ENCODE measurements at places on chromosomes 2 and 18.

- DNase-seq = no peak
Measured at GRCh38 chr18:72147830-72148229, 396.3 kb downstream of the CBLN2 start.

DNA sequence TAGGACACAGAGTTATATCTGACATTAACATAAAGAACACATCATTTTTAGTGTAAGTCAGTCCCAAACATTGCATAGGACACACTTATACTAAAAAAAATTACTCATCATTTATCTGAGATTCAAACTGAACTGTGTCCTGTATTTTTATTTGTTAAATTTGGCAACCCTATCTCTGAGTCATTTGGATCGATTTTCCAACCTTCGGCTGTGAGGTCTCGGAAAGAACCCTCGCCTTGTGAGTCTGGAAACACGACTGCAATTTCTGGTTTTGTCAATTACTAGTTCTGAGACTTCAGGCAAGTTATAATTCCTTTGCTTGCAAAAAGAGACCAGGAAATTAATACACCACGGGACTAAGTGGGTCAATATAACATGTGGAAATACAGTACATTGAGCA lies 14.0 kb downstream of the ATP8B1 start:
- no peak for DNase-seq

DNA sequence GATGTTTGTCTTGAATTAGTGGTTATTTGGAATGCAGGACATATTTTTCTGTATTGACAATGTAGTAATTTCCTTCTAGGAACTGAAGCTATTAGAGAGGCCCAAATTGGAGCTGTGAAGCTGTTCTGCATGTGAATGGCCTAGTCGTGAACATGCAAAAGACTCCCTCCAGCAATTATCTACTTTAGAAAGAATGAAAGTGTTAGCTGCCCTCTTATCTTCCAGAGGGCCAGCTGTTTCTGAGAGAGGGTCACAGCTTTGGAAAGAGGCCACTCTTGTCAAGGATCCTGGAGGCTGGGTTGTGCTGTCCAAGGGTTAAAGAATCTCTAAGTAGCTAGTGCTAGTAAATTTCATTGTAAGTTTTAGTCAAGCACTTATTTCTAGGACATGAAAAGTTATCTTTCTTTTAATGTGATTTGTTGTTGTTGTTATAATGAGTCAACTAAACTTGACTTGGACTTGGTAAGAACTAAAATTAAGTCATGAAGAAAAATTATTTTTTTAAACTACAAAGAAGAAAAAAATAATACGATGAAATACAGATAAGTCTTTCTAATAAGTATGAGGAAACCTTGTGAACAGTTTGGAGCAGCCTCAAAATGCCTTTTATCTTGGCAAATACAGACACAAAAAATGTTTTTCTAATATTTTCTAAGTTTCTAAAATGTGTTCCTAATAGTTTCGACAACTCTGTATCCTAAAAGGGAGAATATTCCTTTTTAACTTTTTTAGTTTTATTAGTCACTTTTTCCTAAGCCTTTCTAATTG lies 36.8 kb downstream of the DPP4 start:
- no peak for DNase-seq

DNA sequence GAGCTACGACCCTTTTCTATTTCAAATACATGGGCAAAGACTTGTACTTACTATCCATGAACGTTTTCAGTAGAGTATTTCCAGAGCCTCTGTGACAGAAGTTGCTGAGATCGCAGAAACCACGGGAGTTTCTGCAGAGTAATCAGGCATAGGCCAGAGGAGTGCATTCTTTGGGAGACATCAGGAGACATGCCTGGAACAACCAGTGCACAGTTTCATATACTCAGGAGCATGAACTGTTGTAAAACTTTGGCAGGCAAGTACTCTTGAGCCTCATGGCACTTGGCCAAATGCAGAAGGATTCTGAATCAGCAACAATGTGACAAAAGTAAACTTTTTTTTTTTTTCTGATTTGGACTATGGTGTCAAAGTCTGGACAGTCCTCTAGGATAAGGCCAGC lies 307.1 kb downstream of the GRB14 start:
- no peak for DNase-seq

- no peak for DNase-seq
Measured at GRCh38 chr18:78664848-78665247, 314.8 kb upstream of the SALL3 start.

DNA sequence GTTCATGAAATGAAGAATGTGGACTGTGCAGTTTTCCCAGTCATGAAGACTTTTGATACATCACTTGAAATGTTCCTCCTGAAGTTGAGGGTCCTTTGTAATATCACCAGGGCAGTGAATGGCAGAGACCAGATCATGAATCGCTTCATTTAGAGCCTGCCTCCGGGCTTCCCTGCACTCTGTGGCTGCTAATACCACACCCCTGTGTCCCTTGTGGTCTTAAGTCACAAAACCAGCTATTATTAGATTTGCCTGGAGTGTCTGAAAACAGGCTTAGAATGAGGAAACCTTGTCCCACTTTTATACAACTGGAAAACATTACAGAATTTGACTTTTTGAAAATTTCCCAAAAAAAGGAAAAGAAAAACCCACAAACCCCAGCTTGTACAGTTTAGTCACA lies 147.9 kb downstream of the MGAT5 start:
- no peak for DNase-seq

GRCh38 chr2:239312081-239312511 lies 88.7 kb downstream of the HDAC4 start:
- no peak for DNase-seq

- no peak for DNase-seq
Measured at GRCh38 chr2:237692601-237693290, 65.4 kb downstream of the LRRFIP1 start.

DNA sequence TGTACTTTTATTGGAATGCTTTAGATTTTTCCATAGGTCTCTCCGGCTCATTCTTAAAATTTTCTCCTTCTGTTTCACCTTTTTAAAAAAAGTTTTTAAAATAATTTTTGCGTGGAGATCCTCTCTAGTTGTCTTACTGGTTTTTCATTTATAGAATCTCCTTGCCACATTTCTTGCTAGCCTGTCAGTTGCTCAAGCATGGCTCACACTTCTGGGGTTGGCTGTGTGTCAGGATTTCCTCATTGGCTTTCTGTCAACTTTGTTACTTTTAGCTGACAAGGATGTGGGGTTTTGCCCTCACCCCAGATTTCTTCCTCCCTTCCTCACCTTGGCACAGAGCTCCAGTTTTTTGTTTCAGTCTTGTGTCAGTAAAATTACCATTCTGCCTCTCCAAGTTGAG lies 124.6 kb downstream of the ZNF407 start:
- DNase-seq = no peak

GRCh38 chr2:46274586-46274985 lies 22.6 kb upstream of the EPAS1 start:
- no peak for DNase-seq

GRCh38 chr18:66533693-66534092 lies 70.2 kb downstream of the CDH19 start:
- DNase-seq = no peak

- no peak for DNase-seq
Measured at GRCh38 chr2:104825124-104825865, 28.6 kb upstream of the POU3F3 start.

GRCh38 chr2:197189426-197190099 lies 121.0 kb downstream of the ANKRD44 start:
- no peak for DNase-seq

GRCh38 chr2:223459328-223459939 lies 142.7 kb downstream of the SCG2 start:
- DNase-seq = no peak

- no peak for DNase-seq
Measured at GRCh38 chr2:57217013-57217412, 829.6 kb upstream of the VRK2 start.

DNA sequence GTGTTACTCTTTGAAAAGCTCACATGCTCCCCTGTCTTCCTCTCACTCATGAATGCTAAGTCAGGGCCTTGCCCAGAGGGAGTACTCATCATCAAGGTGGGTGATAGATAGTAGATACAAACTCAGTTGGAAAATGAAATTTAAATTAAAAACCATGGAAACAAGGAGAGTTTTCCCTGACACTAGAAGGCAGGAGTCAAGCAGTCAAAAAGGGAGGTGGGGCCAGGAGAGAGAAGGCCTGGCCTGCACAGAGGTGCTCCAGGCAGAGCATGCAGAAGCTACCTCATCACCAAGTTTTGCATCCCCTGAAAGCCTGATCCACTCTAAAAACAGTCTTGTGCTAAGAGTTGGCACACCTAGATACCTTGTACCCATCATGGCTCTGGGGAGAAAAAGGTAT lies 143.7 kb downstream of the MYO5B start:
- DNase-seq = no peak

DNA sequence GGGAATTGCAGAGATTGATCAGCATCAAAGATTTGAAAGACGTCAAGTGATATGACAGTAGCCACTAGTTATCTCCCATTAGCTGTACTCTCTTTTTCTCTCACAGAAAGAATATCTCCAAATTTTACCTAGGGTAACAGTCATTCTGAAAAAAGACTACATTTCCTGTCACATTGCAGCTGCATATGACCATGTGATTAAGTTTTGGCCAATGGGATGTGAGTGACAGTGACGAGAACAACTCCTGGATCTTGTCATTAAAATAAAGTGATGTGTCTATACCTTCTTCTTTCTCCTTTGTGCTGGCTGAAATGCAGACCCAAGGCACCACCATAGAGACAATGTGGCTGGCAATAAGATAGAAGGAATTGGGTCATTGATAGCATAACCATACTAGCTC lies 10.5 kb upstream of the NEUROD1 start:
- no peak for DNase-seq
